ENCODE measurements at places on chromosomes 4 and X.

DNA sequence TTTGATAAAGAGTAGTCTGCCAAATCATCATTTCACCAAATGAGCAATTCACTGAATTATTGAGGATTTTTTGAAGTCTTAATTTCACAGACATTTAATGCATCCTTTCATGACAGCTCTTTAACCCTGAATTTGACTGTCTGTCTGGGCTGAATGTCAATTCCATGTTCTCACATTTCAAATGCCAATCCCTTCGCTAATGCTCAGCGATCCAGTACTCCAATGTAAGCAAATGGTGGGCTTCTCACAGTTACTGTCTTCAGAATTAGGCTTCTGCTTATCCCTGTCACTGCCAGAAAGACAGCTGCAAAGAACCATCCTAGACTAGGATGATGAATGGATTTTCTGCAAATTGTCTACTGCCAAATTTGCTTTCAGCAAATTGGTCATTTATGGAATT, 36.2 kb upstream of the USP38 start:
- DNase-seq, result no peak

DNA sequence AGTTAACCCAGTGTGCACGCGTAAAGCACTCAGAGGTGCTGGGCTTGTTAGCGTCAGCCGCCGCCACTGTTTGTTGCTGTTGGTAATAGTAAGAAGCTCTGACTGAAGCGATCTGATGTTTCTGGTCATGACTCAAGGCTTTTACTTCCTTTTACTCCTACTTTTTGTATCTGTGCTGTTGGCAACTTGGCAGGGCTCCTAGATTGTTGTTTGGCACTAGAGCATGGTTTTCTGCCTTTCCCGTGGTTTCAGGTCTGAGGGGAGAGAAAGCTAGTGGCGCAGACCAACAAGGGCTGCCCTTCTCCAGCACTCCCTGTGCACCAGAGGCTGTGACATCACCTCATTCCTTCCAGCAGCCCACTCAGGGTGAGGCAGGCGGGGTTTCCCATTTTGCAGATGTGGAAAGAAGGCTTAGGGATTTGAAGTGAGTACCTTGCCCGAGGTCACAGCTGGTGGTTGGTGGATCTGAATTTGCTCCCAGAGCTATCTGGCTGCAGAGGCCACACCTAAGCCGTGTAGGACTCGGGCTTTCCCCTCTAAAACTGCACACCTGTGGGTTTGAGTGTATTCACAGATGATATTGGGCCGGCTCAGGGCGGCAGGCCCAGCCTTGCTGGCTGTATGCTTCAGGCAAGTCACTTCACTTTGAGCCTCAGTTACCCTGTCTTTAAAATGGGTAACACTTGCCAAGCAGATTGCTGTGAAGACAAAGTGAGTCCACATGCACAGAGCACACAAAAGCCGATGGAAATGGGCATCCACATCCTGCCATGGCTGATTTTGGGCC, 51.2 kb upstream of the TADA2B start:
- DNase-seq, result no peak

- DNase-seq, result no peak
These were observed 29.1 kb downstream of the RASGEF1B start for GRCh38 chr4:81442484-81443085.

GRCh38 chr4:52939739-52940138, 77.6 kb downstream of the RASL11B start:
- no peak for DNase-seq

DNA sequence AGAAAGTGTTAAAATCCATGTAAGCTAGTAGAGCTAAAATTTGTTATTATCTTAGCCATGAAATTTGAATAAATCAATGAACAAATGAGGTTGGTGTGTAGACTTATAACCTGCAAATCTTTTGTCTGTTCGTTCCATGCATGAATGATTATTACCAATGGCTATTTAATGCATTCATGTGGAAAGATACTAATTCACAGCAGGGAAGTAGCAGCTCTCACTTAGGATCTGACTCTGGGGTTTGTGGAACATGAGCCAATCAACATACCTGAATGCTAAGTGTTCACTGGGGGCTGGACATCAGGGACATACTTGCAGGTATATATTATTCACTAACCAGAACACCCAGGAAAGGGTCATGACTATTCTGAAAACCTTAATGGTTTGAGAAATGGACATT, 444.1 kb downstream of the STIM2 start:
- DNase-seq, result no peak

GRCh38 chrX:46040001-46040400, 505.2 kb downstream of the ZNF674 start:
- DNase-seq, result no peak

DNA sequence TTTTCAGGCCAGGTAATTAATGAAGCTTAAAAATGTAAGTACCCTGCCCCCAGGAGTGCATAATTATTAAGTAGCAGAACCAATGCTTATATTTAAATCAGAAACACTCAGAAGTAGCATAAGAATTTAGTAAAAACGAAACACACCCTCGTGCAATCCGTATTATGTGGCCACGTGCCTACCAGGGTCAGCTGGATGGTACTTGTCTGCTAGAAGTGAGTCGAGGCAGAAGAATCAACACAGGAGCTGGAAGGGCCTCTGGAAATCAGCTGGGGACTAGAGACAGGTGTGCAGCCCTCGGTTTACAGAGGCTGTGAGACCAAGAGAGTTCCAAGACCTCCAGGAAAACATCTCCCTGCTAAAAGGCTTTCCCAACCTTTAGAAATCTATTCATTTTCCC, 559 bp upstream of the FAM47E start:
- DNase-seq, result no peak

- no peak for DNase-seq
These were observed 46.1 kb upstream of the NAP1L5 start for GRCh38 chr4:88743696-88744095.

GRCh38 chr4:89119836-89120235, 8.5 kb downstream of the TIGD2 start:
- no peak for DNase-seq

- no peak for DNase-seq
These were observed 11.6 kb downstream of the LPAR4 start for GRCh38 chrX:78759081-78759480.

- no peak for DNase-seq
These were observed 32.8 kb upstream of the IL13RA1 start for GRCh38 chrX:118694638-118695037.

DNA sequence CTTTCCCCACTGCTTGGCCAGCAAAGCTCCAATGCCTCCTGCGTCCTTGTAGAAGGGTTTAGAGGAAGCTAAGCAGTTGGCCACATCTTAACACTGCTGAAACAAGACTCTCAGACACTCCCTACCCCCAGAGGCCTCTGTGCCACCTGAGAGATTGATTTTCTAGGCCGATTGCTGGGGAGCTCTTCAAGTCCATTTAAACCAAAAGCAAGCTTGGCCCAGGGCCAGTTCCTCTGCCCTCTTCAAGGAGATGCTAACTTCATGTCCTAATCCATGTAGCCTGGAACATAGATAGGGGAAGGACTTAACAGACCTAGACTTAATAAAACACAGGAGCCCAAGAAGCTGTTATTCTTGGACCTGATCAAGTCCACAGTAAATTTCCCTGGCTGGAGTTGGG, 27.2 kb upstream of the FMR1NB start:
- no peak for DNase-seq

GRCh38 chrX:36898301-36898700, 109.9 kb upstream of the FAM47C start:
- DNase-seq, result no peak

Measured in renal cortex interstitium (tissue), 15 donors.